ENCODE measurements at places on chromosomes 16 and 17.

GRCh38 chr17:48022901-48023300 lies 14.7 kb downstream of the COPZ2 start:
- no peak for DNase-seq

GRCh38 chr17:67708378-67708777 lies 9.4 kb upstream of the NOL11 start:
- DNase-seq: no peak

DNA sequence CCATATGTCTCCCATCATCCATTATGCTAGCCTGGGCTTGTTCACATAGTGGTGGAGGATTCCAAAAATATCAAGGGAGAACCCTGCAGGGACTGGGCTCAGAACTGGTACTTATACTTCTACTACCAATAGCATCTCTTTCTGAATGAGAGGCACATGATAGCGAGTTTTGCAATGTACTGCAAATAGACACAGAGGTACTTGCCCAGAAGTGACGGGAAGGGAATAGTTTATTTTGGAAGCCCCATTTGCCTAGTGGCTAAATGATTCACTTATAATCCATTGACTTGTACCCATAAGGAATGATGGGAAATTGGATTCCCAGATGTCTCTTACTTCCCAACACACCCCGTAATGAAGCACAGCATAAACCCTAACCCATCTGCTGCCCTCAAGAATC lies 124.8 kb upstream of the ERCC4 start:
- DNase-seq: no peak

GRCh38 chr16:85534536-85535351 lies 78.4 kb upstream of the GSE1 start:
- no peak for DNase-seq

DNA sequence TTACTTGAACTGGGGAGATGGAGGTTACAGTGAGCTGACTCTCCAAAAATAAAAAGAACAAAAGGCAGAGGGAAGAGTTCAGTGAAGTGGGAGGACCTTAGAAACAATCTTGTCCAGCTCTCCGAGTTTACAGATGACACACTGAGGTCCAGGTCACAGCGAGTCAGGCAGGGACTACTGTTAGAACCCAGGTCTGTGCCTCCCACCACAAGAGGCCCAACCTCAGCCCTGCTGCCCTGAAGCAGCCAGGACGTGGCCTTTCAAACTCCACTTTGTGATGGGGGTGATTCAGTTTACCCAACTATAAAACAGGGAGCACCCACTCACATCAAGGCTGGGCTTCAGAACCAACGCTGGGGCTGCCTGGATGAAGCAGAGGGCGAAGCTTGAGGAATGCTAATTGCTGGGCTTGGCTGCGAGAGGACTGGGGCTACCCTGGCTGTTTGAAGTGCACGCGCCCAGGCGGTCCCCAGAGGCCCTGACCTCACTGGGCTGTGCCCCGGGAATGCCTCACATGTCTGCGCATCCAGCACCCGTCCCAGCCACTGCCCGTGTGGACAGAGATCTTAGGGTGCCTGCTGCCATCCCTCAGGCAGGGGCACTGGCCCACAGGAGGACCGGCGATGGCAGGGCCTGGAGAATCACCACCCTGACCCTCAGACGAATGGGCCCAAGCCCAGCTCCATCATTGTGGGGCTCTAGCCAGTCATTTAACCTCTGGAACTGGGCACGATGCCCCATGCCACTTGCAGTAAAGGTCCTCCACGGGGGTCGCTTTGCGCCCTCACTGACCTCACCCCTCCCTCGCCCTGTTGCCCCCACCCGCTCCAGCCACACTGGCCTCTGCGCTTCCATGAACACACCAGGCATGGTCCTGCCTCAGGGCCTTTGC lies 11.4 kb downstream of the SLC5A10 start:
- DNase-seq: no peak

- no peak for DNase-seq
Observed at GRCh38 chr17:47239967-47240651, 13.5 kb upstream of the ITGB3 start.

DNA sequence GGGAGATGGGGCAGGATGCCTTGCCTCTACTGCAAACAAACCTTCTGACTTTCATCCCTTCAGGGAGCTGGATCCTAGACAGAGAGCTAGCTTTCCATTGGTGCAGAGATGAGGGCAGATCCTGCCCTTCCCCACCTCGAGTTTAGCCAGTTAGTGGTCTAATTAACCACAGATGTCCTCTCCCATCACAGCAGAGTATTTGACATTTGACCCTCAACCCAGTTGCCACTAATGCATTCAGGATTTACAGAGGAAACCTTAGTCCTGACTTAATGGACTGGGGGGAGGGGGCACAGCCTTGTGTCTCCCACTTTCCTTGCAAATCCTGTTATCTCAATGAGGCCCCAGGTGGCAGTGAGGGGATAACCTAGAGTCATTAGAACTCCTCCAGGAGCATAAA lies 10.2 kb downstream of the PIP4K2B start:
- no peak for DNase-seq

DNA sequence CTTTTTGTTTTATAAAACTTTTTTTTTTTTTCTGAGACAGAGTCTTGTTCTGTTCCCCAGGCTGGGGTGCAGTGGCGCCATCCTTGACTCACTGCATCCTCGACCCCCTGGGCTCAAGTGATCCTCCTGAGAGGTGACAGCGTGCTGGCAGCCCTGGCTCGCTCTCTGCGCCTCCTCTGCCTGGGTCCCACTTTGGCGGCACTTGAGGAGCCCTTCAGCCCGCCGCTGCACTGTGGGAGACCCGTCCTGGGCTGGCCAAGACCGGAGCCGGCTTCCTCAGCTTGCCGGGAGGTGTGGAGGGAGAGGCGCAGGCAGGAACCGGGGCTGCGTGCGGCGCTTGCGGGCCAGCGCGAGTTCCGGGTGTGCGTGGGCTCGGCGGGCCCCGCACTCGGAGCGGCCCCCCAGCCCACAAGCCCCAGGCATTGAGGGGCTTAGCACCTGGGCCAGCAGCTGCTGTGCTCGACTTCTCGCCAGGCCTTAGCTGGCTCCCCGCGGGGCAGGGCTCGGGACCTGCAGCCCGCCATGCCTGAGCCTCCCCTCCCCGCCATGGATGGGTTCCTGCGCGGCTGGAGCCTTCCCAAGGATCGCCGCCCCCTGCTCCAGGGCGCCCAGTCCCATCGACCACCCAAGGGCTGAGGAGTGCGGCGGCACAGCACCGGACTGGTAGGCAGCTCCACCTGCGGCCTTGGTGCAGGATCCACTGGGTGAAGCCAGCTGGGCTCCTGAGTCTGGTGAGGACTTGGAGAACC lies 49.6 kb upstream of the HELZ start:
- DNase-seq: peak; percentile 25

DNA sequence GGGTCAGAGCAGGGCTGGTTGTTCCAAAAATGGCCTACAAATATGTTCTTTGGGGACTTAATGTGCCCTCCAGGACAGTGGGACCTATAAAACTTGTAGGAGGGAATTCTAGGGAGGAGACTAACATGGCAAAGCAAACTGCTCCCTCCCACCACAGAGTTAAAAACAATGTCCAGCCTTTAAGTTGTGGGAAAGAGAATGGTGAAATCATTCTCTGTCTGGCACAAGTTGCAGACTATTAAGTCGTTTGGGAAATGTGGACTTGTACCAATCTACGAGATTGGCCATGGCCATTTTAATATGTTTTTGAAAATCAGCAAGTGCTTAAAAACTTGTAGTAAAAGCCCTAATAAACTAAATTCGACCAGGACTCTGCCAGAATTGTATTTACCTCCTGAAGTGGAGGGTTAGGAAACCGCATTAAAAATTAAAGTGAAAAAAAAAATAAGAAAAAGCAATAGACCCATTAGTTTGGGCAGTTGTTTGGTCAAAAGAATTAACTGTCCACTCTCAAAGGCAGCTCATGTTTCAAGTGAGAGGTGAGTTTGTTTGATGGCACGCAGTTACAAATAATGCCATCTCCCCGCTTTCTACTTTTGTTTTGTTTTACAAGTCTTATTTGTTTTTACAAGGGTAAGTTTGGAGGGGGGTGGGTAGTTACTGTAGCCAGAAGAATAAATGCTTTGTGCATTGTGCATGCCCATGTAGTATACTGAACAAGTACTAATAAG lies 32.4 kb downstream of the ANKFN1 start:
- no peak for DNase-seq

All from WTC11 (cell line).